AG10803 (cell line): ENCODE measurements at places on chromosomes 11 and 22.

- no peak for DNase-seq
Measured at GRCh38 chr22:46058591-46059519, 81.9 kb upstream of the WNT7B start.

GRCh38 chr22:28937206-28938025 is 54.0 kb downstream of the ZNRF3 start:
- no peak for DNase-seq

- no peak for DNase-seq
Measured at GRCh38 chr11:19573666-19574065, 139.0 kb upstream of the NAV2 start.

DNA sequence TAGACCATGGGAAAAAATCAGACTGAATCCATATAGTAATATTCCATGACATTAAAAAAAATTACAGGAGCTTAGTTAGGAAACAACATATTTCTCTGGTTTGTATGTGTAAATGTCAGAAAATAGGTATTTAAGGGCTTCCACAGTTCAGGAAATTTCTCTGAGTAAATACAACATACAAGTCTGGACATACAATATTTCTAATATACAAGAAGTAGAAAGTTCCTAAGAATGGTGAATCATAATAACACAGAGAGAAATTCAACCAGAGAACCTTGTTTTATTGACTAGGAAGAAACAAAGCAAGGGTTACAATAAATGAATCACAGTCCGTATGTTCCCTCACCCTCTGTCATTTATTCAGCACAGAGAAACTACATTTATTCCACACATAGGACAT is 532.7 kb upstream of the FAT3 start:
- no peak for DNase-seq

DNA sequence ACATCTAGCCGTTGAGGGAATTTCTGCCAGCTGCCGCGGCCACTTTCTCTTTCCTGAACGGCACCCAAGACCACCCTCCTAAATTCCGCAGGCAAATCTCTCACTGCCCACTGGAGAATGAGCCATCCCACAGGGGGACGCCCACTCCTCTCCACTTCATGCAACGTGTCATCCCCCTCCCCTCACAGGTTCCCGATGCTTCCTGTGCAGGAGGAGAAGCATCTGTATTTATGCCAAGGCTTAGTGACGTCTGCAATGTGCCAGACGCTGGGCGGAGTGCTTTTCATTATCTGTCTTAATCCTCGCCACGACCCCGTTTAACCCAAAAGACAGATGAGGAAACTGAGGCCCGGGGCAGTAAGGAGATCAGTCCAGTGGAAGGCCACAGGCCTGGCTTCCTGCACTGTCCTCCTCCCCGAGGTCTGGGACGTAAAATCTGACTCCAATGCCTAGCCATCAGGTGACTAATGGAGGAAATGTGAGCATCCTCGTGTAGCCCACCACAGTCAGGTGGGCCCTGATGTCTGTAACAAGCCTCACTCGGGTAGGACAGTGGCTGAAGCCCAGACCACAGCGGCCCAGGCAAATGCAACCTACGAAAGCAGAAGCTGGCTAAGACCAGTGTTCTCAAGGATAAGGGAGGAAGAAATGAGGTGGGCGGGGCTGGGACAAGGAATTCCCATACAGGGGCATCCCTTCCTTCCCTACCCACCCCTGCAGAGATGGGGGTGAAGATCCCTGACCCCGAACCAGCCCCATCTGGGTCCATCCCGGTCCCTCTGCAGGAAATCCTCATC is 23.1 kb downstream of the MN1 start:
- DNase-seq: peak; percentile 46

GRCh38 chr11:66126808-66127555 is 56.9 kb downstream of the PACS1 start:
- DNase-seq: peak; percentile 80

- DNase-seq: peak; percentile 56
Measured at GRCh38 chr11:122354025-122354697, 238.1 kb upstream of the BLID start.

DNA sequence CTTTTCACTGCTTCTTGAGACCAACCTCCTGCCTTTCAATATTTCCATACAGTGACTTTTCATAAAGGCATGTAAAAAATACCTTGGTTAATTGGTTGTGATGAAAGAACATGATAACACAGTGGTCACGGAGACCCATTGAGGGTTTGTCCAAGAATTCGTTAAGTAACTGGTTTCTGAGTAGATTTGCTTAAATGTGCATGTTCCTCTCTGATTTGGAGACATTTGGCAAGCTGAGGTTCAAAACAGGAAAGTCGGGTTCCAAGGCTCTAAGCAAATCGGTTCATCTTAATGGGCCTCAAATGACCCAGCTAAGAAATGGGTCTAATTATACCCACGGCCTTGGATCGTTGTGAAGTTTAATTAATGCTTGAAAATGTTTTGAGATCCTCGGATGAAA is 36.9 kb upstream of the CCND1 start:
- peak; percentile 13 for DNase-seq

DNA sequence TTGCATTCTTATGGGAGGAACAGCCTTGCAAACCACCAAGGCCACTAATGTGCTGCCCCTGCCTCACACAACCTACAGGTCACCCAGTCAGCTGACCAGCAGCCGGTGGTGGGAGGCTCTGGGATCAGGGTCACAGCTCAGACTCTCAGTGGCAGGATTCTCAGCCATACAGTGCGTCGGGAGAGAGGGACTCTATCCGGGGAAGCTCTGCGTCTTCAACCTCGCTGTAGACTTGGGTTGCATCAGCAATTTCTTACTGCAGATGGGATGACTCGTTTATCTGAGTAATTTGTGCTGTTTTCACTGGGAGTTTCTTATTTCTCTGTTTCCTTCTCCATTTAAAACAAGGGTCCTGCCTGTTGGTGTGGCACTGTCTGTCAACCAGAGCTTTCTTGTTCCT is 257.7 kb downstream of the TBC1D22A start:
- DNase-seq: peak; percentile 38

DNA sequence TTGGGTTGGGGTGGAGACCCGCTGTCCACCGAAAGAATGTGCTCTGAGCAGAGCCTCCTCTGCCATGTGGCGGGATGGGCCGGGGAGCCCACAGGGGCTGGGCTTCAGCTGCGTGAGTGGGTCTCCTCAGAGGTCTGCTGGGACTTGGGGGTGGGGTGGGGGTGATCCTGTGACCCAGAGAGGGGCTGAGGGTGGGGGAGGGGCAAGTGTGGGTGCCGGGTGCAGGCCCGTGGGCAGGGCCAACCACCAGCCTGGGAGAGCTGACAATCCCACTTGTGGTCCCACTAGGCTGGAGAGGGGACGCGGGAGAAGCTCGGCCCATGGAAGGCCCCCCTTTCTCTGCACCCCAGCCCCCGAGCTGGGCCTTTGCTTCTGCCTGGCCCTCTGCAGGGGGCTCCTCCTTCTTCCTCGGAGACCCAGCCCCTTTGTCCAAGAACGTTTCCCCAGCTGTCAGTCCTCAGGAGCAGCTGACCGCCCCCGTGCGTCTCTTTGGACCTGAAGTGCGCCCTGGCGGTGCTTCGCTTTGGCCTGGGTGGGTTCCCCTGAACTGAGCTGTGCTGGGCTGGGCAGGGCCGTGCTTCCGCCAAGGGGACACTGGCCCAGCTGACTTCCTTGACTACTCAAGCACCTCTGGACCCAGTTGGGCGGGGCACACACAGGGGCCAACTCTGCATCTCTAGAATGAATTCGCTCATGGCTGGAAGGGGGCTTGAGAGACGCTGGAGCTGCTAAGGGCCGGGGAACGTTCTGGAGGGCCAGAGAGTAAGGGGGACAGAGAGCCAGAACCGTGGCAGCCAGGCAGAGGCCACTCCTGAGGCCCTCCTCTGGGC is 30.2 kb downstream of the OSBPL5 start:
- DNase-seq: no peak

- no peak for DNase-seq
Measured at GRCh38 chr11:93220078-93220477, 22.3 kb upstream of the SLC36A4 start.

DNA sequence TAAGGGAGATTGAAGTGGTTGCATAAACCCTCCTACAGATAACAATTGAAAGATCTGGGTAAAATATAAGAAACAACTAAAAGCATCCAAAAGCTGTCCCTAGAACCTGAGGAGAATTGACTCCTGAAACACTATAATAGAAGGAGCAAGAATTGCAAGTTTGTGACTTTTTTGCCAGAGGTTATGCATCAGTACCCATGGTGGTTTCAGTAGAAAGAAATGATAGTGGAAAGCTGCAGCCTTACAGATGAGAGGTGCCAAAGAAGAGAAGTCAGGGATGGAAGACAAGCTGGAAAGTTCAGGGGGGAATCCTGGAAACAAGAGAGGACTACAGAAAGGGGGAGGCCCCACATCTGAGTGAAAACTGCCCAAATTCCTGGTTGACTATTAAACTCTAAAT is 80.7 kb downstream of the PACS1 start:
- no peak for DNase-seq

DNA sequence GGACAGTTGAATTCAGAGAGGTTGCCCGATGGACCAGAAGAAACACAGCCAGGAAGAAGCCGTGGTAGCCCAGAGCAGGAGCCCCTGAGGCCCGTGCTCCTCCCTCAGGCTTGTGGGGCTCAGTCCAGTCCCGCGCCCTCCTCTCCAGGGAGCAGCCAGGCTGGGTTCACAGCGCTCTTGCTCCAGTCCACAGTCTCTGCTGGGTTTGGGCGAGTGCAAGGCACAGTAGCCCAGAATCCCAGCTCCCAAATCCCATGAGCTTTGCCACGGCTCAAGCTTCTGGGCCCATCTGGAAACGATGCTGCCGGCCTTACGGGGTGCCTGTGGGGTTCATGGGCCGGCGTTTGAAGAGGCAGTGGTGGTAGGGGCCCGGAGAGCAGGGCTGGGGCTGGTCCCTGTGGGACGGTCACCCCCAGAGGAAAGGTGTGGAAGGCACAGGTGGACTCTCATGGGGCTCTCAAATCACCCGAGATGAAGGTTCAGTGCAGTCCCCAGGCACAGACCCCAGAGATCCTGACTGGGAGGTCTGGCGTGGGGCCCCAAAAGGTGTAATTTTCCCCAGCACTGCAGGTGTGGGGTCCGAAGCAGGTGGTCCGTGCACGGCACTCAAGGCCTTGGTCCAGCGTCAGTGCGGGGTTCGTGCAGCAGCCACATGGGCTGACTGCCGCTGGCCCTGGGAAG is 30.6 kb upstream of the ATXN10 start:
- no peak for DNase-seq

- no peak for DNase-seq
Measured at GRCh38 chr11:80596291-80596810, 1155.5 kb upstream of the TENM4 start.

- peak; percentile 43 for DNase-seq
Measured at GRCh38 chr11:122494221-122494620, 161.3 kb upstream of the UBASH3B start.

DNA sequence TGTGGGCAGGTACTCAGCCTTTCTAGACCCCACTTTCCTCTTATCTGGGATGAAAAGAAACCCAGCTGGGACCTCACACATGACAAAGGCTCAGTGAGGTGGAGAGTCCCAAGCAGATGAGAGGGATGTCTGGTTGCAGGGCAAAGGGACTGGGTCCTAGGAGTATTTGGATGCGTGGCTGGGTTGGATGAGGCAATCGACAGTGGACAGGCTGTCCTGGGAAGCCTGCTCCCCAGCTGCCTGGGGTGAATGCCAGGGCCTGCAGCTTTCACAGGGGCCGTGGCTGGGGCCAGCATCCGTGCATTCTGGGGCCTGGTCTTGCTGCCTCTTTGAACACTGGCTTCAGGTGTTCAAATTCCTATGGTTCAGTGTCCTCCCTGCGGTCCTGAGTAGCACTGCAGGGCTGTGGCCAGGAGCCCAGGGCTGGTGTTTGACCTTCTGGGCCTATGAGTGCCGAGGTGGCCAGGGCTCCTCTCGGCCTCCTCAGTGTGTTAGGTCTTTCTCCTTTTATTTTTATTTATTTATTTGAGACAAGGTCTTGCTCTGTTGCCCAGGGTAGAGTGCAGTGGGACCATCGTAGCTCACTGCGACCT is 65.3 kb downstream of the MCM5 start:
- DNase-seq: peak; percentile 28

DNA sequence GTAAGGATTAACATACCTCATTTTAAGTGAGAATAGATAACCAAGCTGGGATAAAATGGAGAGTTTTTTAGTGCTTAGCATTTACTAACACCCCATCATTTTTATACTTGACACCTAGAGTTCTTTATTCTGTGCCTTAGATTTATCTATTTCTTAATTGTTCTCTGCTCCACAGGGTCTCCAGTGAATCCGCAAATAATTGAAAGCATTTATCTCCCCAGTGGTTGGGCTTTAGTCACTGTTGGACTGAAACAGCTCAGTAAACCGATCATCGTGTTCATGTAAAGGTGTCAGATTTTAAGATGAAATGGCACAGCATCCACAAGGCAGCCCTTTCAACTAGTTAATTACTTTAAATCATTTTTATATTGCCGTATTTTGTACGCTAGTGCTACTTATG is 17.8 kb upstream of the GRIA4 start:
- no peak for DNase-seq

DNA sequence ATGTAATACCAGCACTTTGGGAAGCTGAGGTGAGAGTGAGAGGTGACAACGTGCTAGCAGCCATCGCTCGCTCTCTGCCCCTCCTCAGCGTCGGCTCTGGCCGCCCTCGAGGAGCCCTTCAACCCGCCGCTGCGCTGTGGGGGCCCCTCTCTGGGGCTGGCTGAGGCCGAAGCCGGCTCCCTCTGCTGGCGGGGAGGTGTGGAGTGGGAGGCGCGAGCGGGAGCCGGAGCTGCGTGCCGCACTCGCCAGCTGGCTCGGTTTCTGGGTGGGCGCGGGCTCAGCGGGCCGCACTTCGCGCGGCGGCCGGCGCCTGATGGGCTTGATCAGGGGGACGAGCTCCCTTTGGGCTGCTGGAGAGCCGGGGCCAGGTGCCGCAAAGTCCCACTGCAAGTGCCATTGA is 98.9 kb upstream of the UBASH3B start:
- DNase-seq: peak; percentile 18

DNA sequence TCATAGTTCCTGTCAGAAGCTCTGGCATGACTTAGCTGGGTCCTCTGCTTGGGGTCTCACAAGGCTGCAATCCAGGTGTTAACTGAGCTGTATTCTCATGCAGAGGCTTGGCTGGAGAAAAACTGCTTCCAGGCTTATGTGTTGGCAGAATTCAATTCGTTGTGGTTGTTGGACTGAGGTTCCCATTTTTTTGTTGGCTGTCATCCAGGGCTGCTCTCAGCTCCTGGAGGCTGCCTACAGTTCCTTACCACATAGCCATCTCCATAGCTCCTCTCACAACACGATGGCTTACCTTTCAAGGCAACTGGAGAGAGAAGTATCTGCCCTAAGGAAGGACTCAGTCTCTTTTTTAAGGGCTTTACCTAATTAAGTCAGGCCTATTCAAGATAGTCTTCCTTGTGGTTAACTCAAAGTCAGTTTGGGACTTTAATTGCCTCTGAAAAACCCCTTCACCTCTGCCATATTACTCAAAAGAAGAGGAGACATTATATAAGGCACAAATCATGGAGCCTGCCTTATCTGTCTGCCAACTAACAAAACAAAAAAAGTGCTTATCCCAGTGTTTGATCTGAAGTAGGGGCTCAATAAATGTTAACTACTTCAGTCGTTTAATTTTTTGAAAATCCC is 35.2 kb downstream of the OR2AG2 start:
- peak; percentile 15 for DNase-seq
